ENCODE measurements at places on chromosomes 4 and X.

DNA sequence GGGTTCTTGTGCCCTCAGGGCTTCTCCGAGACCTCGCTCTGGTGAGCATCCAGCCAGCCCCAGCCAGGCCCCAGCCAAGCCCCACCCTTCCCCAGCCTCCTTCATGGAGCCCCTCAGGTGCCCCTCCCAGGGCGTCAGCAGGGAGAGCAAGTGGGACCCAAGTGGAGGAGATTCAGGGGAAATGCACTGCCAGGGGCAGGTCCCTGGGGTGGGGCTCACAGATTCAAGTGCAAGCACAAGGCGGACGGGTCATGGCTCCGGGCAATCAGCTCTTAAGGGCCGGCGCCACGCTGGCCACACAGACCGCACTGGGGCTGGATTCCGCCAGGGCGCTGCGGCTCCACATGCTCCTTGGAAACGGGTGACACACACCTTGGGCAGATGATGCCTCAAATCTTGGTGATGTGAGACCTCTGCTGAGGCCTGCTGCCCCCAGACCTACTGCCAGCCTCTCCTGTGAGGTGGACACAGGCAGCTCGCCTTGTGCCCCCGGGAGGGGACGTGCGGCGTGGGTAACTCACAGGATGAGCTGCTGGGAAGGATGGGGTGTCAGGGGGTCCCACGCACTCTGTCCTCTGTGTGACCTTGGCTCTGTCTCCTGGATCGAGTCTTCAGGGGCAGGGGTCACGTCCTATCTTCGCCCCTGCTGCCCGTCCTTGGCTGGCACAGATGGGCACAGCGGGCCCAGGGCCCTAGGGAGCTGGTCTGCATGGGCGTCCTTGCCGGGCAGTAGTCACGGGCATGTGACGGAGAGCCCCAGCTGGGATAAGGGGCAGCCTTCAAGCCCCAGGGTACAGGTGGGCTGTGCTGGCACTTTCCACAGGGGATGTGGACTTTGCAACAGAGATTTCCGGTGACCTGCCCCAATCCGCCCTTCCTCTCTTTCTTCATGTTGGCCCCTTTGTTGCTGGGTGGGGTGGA is 17.1 kb downstream of the NAT8L start:
- no peak for DNase-seq

- DNase-seq, result no peak
These were observed 62.5 kb downstream of the BANK1 start for GRCh38 chr4:101853028-101853427.

GRCh38 chr4:146265950-146266490 is 51.7 kb downstream of the REELD1 start:
- DNase-seq, result no peak

- DNase-seq, result no peak
These were observed 401.9 kb downstream of the PDHA2 start for GRCh38 chr4:96241819-96242218.

GRCh38 chr4:85548841-85549240 is 73.9 kb downstream of the ARHGAP24 start:
- DNase-seq, result no peak

GRCh38 chr4:71711044-71711984 is 72.6 kb downstream of the GC start:
- DNase-seq, result no peak

DNA sequence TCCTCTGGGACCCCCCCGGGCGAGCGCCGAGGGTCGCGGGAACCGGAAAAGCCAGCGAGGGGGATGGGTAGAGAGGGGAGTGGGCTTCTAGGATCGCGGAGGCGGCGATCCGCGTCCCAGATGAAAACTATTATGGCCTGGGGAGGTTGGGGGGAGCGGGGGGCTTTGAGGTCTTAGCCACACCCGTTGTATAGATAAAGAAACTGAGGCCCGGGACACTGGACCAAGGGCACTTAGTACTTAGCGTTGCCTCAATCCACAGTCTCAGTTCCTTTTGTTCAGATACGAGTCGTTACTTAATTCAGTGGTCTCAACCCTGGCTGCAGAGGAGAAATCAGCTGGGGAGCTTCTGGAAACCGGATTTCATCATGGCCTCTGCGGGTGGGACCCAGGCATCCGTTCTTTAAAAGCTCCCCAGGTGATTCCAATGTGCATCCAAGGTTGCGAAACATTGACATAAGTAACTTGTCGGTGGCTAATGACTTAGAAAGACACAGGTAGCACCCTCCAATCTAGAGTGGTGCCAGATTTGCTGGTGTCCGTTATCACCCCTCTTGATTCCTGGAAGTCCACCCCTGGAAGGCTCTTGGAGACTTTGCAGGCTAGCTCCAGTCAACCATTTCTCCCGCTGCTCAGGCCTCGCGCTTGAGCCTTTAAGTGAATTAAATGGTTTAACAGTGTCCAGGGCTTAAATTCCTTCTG is 90.7 kb downstream of the GEMIN8 start:
- no peak for DNase-seq

DNA sequence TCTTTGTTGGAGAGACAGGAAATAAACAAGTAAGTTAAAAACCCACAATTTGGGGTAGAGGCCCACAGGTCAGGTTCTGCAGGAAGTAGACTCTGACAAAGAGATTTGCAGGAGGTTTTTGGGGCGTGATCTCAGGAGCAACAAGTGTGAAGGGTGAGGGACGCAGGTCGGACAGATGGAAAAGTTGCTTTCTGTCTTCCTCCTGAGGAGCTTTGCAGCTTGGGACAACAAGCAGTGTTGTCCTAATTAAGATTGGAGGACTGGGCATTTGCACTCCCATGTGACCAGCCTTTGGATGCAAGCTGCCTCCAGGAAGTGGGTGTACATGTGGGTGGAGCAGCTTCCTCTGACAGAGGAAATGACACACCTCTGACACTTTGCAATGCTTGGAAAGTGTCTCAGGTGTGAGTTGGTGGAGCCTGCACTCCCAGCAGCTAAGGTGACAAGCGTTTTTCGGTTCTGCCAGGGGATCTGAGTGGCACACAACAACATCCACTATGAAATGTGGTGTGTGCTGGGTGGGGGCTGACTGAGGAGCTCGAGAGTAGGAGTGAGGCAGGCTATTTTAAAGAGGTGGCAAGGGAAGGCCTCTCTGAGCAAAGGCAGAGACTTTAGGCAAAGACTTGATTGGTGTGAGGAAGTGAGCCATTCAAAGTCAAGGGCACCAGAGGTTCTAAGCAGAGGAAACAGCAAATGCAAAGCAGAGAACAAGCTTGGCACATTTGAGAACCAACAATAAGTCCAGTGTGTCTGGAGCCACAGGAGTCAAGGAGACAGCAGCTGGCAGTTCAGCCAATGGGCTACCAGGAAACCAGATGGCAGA is 339.8 kb upstream of the GATB start:
- DNase-seq, result peak; percentile 68

GRCh38 chr4:113962016-113962347 is 17.5 kb downstream of the ARSJ start:
- DNase-seq, result no peak

DNA sequence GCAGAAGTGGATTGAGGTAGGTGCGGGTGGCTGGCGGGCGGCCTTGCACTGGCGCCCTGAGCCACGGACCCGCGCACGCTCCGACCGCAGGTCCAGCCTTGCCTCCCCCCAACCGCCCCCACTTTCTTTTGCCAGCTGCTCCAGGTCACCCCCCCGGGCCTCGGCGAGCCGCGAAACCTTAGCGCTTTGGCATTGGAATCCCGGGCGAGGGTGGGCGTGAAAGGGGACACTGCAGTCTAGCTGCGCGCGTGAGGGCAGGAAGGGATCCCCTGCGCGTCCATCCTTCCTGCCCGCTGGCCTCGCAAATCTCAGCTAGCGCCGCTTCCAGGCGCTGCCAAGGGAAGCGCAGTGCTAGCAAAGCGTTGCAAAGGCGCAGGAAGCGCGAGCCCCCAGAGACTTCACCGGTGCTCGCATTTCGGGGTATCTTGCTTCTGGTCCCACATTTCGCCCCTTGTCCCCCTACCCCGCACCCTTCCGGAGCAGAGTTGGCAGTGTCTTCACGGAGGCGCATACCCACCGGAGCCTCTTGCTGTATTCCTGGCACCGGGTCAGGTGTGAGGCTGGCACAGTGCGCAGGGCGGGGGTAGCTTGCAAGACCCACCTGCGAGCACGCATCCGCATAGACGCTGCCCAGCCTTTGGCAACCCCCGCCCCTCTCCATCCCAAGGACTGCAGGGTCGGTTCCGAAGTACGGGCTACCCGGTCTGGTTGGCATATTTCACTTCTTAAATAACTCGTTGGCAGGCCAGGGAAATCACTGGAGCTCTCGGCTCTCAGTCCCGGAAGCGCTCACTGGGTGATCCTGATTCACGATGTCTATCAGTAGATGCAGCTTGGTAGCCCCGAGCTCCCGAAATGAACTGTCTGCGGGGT is 104.4 kb downstream of the UCHL1 start:
- no peak for DNase-seq

DNA sequence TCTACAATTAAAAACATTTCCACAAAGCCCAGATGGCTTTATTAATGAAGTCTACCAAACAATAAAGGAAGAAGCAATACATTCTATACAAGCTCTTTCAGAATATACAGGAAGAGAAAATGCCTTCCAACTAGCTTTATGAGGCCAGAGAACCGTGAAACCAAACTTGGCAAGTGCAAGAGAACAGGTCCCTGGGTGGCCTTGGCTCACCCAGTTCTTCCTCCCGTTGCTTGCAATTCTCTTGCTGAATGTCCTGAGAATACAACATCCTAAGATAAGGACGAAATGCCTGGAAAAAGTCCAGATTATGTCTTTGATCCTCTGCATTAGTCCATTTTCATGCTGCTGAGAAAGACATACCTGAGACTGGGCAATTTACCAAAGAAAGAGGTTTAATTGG is 204.9 kb downstream of the MAD2L1 start:
- no peak for DNase-seq

GRCh38 chrX:68421636-68422035 is 11.7 kb downstream of the OPHN1 start:
- no peak for DNase-seq

- no peak for DNase-seq
These were observed 2.5 kb upstream of the BRWD3 start for GRCh38 chrX:80812176-80812575.

- DNase-seq, result no peak
These were observed 224.6 kb downstream of the SCFD2 start for GRCh38 chr4:53141308-53141707.

DNA sequence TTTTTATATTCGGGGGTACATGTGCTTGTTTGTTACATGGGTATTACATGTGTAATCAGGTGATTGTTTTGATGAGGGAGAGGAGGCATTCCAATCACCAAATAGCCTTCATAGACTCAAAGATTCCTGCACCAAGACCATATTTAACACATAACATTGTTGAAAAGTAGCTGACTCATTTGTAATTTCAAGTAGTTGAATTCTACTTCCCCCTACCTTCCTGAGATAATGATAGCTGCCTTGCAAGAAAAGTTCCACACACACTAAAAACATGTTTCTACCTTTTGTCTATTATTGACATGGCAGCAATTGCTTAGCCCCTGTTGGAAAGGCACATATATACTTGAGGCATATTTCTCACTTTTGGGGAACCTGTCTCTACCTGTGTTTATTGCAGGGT is 16.1 kb downstream of the PGAM4 start:
- no peak for DNase-seq

DNA sequence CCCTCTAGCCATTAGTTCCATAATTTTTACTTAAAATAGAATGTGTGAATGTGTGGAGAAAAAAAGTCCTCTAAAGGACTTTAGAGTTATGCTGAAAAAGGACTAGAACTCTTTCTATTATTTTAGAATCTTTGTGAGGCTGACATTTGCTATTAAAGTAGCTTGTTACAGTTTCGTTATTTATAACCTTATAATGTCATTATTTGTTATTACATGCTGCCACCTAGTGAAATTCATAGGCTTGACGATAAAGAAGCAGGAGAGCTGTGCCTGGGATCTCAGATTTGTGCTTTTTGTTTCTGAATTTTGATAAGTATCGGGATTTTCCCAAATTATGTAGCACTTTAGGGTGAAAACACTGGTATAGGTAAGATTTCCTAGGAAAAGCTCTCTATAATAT is 38.5 kb upstream of the TAPT1 start:
- no peak for DNase-seq

- no peak for DNase-seq
These were observed 80.3 kb upstream of the LSM6 start for GRCh38 chr4:146095091-146095690.

GRCh38 chr4:187602339-187603092 is 393.1 kb upstream of the ZFP42 start:
- no peak for DNase-seq

DNA sequence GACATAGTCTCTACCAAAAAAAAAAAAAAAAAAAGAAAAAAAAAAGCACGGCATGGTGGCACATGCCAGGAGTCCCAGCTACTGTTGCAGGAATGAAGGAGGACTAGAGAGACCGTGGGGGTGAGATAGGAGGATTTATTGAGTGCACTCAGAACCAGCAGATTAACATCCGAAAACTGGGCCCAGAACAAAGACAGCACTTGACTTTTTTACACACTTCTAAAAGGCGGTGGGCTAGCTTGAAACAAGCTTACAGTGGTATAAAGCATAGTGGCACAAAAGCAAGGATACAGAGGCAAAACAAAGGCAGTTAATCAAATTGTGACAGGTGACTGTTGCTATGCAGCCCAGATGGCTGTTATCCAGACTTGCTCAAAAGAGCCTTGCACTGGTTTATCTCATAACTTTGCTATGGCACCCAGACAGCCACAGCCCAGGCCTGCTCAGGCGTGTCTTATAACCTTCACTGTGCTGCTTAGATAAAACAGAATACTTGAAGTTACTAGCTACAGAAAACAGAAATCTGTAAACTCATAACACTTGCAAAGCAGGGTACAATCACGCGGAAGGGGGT is 9.9 kb upstream of the PI4K2B start:
- no peak for DNase-seq

DNA sequence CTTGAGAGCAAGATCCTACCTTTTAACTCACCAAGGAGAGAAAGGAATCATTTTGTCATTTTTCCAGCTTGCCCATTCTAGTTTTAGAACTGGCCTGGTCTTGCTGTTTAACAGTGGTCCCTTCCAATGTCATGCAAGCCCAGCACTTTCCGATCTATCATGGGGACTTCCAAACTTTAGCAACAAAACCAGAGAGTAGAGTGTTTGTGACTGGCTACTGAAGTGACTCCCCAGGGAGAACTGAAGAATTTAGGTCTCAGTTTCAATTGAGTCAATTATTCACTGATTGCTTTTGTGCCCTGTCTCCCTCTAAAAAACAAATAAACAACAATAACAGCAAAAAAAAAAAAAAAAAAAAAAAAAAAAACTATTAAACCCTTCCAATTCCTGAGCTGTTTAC is 108.3 kb downstream of the LHFPL1 start:
- no peak for DNase-seq

DNA sequence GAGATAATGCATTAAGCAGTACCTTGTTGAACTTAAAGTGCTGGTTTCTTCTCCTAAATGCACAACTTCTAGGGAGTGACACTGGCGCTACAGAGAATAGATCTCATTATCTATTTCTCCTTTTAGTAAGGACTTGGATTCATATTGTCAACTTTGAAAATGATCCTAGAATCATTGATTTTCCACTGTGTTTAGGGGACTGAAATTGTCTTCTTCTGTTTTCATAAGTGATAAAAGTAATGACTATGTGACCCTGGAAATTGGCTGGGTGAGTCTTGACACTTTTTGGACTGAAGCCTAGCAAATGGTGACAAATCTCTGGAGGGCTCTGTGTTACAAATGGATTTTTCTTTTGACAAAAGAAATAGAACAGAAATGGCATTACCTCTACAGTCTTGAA is 167.8 kb downstream of the NDST4 start:
- no peak for DNase-seq

All from activated CD4-positive, CD25-positive, alpha-beta regulatory T cell (primary cell).